SW 1271 (cell line): ENCODE measurements at places on chromosomes 7 and 10.

GRCh38 chr7:41869997-41870396 lies 167.1 kb upstream of the INHBA start:
- no peak for DNase-seq

DNA sequence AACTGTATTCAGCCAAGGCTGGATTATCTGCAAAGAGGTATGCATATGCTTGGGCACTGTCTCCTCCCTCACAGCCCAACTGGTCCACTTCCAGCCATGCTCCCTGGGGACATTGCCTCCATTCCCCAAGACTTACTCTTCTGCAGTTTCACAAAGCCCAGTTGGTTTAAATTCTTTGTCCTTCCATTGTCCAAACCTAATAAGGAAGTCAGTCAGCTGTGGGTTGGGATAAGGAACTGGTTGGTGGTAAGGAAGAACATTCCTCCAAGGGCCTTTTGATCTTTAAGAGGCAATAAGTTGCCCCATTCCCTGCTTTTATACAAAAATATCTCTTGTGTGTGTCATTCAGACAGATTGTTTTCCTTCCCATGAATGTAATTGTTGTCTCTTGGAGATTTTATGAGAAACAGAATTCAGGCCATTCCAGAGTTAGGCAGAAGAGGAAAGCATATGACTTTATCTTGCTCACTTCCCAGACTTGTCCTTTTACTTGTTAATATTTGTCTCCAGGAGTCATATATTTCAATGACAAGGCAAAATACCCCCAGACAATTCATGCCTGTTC lies 673.7 kb downstream of the SUGCT start:
- no peak for DNase-seq

- DNase-seq, result peak; percentile 90
Observed at GRCh38 chr10:93471110-93471651, 11.0 kb downstream of the MYOF start.

DNA sequence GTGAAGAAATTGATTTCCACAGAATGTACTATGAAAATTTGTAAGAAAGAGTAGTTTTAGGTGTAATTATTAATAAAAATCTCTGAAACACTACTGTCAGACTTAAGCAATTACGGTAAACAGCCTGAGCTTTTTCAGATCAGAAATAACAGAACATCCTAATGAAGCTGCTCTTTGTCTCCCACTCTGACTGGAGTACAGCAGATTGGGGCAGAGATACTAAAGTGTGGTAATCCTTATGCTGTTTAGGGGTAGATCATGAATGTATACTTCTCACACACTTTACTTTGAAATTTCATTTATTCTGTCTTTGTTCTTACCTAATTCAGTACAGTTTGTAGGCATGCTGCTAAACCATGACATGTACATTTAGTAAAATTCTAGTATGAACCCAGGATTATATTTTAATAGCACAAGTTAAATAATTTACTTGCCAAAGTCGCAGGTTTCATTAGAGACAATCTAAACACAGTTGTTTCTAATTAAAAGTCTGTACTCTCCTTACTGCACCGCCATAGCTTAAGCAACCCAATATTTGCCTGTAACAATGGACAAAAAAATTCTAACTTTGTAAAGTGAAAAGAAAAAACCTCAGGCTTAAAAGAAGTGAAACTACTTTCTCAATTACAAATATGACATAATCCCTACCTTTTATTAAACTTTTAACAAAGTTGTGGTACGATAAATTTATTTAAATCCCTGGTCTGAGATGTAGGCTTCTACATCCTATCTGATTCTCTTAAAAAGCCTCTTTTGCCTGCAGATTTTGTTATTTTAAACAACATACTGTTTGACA lies 88.8 kb downstream of the KMT2E start:
- DNase-seq, result no peak

DNA sequence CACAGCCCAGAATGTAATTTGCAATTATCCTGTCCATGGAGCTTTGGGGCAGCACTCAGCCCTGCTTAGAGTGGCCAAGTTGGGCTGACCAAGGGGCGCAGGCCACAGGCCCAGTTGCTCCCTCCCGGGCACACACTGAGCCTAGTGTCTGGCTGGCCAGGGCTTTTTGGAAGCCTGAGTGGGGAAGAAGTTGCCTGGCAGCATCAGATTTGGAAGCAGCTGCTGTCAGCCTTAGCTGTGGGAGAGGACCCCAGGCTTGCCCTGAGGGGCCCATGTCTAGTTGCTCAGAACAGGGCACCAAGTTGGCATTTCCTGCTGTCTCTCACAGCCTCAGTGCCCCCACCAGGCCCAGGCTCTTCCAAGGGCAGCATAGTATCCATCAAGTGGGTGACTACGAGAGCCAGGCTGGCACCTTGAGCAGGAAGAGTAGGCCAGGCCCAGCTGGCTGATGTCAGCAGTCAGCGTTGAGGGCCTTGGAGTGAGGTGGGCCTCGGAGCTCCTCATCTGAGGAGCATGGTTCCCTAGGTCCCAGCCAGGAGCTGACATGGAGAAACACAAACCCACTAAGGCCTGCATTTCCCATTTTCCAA lies 14.4 kb downstream of the ANTXRL start:
- DNase-seq, result no peak
